ENCODE measurements at places on chromosomes 5 and 9.

DNA sequence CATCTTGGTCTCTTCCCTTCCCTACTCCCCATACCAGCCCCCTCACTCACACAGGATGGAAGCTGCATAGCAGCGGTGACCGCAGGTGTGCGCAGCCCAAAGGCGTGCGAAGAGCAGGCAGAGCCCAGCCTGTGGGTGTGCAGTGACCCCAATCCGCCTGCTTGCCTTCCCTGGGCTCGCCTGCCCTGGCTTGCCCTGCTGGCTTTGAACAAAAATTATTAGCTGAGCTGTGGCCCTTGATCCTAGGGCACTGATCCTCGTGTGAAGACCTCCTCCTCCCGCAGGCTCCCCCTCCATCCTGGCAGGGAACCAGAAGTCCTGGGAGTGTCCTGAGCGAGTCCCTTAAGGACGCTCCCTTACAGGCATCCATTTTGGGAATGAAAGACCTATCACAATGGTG, 31.9 kb downstream of the MORN5 start:
- DNase-seq: no peak

- no peak for DNase-seq
Observed at GRCh38 chr9:115456515-115456914, 338.6 kb upstream of the TNC start.

DNA sequence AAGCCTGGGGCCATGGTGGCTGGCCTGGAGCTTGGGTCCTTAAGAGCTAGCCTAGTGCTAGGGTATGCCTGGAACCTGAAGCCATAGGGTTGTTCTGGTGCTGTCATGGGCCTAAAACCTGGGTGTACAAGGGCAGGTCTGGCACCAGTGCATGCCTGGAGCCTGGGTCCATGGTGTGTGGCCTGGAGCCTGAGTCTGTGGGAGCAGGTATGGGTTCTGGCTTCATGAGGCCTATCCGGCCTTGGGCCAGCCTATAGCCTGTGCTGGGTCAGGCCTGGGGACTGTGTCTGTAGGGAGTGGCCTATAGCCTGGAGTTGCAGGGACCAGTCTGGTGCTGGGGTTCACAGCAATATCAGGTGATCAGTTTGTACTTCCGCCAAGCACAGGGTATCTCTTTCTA, 347.2 kb upstream of the MEF2C start:
- no peak for DNase-seq

GRCh38 chr9:124595743-124596142, 88.5 kb upstream of the NR5A1 start:
- no peak for DNase-seq

DNA sequence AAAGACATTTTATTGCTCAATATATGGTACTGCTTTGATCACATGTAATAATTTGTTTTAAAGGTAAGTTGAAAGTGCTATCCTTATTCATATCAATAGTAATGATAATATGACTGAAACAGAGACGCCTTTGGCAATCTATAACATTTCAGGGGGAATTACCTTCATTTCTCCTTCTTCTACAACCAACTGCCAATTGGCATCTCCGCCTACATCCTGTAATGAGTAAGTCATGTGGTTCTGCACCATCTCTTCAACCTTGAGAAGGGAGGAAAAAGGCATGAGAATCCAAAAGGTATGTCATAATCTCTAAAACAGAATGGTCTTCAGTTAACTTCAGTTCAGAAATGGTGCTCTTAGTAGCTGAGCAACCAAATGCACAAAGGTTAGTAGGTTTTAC, 52.4 kb downstream of the HMGCR start:
- no peak for DNase-seq

- DNase-seq: no peak
Observed at GRCh38 chr9:32260151-32260862, 124.1 kb upstream of the ACO1 start.

GRCh38 chr5:126339215-126339805, 83.9 kb upstream of the GRAMD2B start:
- no peak for DNase-seq

DNA sequence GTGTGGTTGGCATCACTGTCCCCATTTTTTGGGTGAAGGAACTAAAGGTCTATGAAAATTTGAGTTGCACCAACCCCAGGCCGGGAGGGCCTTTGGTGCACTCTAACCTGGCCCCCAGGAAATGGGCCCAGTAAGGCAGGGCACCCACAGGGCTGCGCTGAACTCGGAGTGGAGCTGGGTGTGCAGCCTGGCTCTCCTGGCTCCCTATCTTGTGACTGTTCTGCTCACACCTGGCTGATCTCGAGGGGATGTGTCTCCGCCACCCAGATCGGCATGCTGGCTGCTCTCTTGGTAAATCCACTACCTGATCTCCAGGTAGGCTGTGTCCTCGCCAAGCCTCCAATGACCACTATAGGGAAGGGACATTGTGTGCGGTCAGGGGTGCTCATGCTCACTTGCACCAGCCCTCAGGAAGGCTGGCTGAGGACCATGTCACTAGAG, 259.8 kb downstream of the NSG2 start:
- DNase-seq: no peak

DNA sequence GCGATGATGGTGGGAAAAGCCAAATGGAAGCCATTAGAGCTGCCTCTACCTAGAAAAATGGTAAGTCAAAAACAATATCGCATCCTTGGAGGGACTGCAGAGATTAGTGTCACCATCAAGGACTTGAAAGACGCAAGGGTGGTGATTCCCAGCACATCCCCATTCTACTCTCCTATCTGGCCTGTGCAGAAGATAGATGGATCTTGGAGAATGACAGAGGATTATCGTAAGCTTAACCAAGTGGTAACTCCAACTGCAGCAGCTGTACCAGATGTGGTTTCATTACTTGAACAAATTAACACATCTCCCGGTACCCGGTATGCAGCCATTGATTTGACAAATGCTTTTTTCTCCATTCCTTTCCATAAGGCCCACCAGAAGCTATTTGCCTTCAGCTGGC, 23.8 kb downstream of the ERP44 start:
- no peak for DNase-seq

- no peak for DNase-seq
Observed at GRCh38 chr5:54526604-54527288, 9.2 kb downstream of the SNX18 start.

DNA sequence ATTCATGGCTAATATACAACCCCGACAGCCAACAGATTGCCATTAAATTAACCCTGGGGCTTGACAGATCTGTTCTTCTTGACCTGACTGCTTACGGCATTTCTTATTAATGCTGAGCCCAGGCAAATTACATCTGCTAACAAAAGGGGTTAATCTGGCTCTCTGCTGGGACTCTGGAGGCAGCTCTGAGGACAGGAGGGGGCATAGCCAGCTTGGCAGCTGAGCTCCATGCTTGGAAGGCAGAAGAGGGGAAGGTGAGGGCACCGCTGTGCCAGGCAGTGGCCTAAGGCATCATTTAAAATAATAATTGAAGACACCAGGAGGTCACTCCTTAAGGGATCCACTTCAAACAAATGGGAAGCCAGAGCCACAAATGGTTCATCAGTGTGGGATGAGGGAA, 126.0 kb upstream of the GPR151 start:
- no peak for DNase-seq

DNA sequence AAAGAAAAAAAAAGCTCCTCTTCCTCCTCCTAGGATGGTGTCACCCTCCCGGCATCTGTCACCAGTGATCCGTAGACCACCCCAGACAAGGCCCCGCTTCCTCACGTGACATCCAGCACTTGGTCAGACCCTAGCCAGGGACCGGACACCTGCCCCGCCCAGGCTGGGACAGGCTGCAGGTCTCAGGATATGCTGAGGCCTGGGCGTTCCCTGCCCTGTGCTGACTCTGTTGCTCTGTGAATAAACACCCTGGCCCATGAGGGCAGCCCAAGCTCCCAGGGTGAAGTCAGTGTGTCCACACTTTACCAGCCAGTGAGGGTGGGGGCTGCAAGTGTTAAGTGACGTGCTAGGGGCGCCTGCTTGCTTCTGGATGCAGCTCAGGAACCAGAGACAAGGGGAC, 5.6 kb downstream of the EDF1 start:
- no peak for DNase-seq

GRCh38 chr5:74506119-74506518, 134.4 kb downstream of the ENC1 start:
- no peak for DNase-seq

DNA sequence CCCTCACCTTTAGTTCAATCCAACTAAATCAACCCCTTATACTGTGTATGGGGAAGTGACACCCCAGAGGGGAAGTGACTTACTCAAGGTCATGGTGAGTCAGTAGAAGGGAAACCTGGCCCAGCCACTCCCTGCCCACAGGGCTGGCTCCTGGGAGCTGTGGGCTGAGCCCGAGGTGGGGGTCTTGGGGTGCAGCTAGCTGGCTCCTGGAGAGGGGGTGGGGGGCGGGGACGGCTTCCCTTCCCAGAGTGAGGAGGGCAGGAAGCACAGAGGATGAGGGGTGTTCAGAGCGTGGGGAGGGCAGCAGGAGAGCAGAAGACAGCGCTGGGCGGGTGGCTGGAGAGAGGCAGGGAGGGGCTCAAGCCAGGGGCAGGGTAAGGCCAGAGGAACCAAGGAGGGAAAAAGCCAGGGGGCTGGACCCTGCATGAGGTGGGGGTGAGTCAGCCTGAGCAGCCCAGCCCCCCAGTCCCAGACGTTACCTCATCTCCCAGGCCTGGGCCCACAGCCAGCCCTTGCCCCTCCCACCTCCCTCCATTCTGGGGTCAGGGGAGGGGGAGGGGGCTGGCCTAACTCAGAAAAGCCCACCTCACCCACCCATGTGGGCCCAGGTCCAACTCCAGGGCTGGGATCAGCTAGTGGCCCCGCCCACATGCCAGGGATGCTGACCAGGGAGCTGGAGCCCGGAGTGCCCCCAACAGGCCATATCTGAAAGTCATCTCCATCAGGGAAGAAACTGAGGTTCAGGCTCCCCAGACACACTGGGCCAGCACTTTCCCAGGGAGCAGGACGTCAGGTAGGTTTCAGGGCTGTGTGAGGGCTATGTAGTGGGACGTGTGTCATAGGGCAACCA, 2.8 kb downstream of the PDLIM7 start:
- DNase-seq: no peak

GRCh38 chr5:141494761-141495452, 6.0 kb downstream of the PCDHGC5 start:
- no peak for DNase-seq

- DNase-seq: no peak
Observed at GRCh38 chr9:37429441-37430285, 7.2 kb downstream of the GRHPR start.

GRCh38 chr5:10896016-10896415, 135.0 kb upstream of the DAP start:
- no peak for DNase-seq

- DNase-seq: no peak
Observed at GRCh38 chr9:120866651-120867050, 10.3 kb downstream of the PHF19 start.

DNA sequence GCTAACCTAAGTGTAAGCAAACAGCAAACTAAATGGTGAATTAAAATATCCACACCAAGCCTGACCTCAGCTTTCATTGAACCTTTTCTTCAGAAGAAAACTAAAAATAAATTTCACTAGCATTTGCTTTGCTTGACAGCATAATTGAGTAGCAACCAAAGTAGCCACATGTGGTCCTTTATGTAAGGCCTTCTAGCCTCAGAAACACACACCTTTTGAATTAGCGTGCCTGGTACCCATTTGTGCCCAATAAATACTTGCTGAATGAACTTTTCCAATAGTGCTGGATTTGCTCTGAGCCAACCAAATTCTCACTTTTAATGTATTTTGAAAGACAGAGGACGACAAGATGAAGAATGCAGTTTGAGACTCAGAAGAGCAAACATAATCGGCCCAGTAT, 2.1 kb upstream of the NIPBL start:
- DNase-seq: no peak

DNA sequence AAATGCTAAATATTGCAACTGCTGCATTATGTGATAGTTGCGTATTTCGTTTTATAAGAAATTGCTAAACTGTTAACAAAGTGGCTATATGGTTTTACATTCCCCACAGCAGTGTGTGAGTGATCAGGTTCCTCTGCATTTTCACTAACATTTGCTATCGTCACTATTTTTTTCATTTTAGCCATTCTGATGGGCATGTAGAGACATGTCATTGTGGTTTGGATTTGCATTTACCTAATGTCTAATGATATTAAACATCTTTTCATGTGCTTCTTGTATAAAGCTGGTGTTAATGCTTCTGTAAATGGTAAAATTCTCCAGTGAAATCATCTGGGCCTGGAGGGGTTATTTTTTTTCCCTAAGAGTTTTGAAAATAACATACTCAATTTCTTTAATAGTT, 61.6 kb downstream of the ERCC6L2 start:
- no peak for DNase-seq

GRCh38 chr9:8254541-8254940, 455.0 kb upstream of the DMAC1 start:
- no peak for DNase-seq

DNA sequence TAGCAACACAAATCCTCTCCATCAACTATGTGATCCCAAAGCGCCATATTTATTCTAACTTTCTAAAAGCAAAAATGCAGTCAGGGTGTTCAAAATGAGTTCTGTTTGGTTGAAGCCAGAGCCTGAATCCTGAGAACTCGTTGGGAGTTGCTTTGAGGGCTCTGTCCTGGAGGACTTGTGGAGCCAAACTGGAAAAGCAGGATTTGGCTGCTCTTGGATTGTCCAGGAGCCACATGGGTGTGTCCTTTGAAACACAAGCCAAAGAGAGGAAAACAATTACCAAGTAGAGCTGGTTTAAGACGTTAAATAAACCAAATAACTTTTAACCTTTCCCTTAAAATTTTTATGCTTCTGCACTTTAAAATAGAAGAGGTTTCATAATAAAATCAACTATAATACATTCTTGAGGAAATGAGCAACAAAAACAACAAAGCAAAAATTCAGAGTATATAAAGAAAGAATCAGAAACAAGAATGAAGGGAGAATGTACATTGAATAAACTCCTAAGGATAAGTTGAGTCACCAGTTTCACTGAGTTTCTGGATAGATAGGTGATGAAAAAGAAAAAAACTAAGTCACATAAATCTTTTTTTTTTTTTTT, 13.5 kb downstream of the C5orf46 start:
- no peak for DNase-seq

GRCh38 chr5:131242728-131243255, 21.1 kb upstream of the CDC42SE2 start:
- no peak for DNase-seq

DNA sequence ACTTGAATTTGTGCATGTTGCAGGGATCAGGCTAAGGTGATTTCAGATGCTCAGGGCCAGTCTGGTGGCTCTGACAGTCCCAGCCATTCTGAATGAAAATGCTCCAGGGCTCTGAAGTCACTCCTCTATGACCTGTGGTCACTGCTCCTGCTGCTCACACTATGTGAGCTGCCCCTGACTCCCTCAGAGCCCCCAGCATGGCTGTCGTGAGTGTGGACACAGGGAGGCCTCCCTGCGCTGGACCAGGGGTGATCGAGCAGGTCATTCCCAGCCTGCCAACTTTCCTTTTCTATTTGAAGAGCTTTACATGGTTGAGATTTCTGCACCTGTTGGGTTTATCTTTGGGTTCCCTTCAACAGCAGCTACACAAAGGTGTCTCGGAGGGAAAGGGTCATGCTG, 74.5 kb downstream of the WNK2 start:
- DNase-seq: no peak

DNA sequence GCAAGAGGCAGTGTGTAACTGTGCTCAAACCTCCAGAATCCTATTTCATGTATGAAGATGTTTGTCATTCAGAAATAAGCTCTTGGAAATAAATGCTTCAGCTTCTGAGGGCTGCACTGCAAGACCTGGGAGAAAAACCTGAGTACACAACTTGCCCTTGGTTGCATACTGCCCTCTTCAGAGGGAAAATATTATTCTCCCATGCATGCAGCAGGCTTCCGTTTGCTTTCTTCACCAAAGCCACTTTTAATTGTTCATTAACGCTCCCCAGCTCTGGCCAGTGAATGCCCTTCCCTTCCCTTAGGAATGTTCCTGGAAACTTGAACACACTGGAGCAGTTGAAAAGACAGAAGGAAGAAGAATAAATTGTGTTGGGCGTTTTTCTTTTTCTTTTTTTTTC, 2.5 kb upstream of the WHRN start:
- DNase-seq: no peak
